ENCODE measurements at places on chromosomes 12 and 14.
A peak's percentile ranks its signal among the peaks of the same experiment; 100 is the strongest.

DNA sequence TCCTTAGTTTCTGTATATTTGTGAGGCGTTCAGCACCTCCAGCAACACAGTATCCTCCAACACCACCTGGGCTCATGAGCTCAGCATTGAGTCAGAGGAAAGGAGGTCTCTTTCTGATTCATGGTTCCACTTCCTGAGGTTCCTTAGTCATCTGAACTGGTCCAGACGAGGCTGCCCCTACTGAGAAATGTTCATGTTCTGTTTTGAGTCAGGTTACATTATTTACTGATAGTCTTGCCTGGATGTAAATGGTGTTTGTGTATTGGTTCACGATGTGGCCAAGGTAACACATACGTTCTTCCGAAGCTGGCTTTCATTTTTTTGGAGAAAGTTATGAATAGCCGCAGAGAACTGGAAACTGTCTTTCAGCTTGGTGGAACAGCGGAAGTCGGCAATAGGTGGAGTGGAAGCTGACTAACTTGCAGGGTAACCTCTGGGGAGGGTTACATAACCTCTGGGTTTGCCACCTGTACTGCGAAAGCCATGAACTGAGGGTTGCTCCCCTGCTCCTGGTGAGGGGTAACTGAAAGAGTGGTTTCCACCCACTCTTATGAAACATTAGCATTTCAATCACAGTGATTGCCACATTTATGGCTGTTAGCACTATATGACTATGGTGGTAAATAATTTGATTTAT, 42.2 kb upstream of the MANSC4 start:
- peaks cover 12% of the 10 kb centered on the region for H3K4me1 ChIP-seq
- peak overlapping the region; percentile 35 for H3K27ac ChIP-seq
- H3K36me3 ChIP-seq = no peaks in the 10 kb centered on the region
- peak; percentile 89 for DNase-seq
- H3K27me3 ChIP-seq = no peaks in the 10 kb centered on the region

- no peaks in the 10 kb centered on the region for H3K36me3 ChIP-seq
- H3K27ac ChIP-seq = no peak overlapping the region
- no peak overlapping the region for H3K4me3 ChIP-seq
- peaks cover 4% of the 10 kb centered on the region for H3K4me1 ChIP-seq
- DNase-seq = no peak
- H3K27me3 ChIP-seq = no peaks in the 10 kb centered on the region
Observed at GRCh38 chr12:66196806-66197205, 7.8 kb downstream of the IRAK3 start.

GRCh38 chr14:23237772-23238594, at the start of gene RNF212B:
TSS of gene RNF212B (plus strand) at chr14:23237936. CDS start at chr14:23240346, 2,410 bp downstream.
- peaks cover 2% of the 10 kb centered on the region for H3K27me3 ChIP-seq
- no peak within 1 kb of the TSS for H3K27ac ChIP-seq
- no peaks in the 10 kb centered on the region for H3K36me3 ChIP-seq

GRCh38 chr14:60356906-60357550, 108.0 kb downstream of the PPM1A start:
- H3K36me3 ChIP-seq = no peaks in the 10 kb centered on the region
- H3K4me3 ChIP-seq = no peak overlapping the region
- H3K27ac ChIP-seq = no peak overlapping the region
- H3K27me3 ChIP-seq = no peaks in the 10 kb centered on the region
- H3K4me1 ChIP-seq = no peaks in the 10 kb centered on the region
- no peak for DNase-seq

- H3K27me3 ChIP-seq = no peaks in the 10 kb centered on the region
- H3K4me1 ChIP-seq = peaks cover 15% of the 10 kb centered on the region
- DNase-seq = no peak
- no peak overlapping the region for H3K4me3 ChIP-seq
- H3K36me3 ChIP-seq = no peaks in the 10 kb centered on the region
Observed at GRCh38 chr12:124656947-124657434, 89.6 kb upstream of the NCOR2 start.

DNA sequence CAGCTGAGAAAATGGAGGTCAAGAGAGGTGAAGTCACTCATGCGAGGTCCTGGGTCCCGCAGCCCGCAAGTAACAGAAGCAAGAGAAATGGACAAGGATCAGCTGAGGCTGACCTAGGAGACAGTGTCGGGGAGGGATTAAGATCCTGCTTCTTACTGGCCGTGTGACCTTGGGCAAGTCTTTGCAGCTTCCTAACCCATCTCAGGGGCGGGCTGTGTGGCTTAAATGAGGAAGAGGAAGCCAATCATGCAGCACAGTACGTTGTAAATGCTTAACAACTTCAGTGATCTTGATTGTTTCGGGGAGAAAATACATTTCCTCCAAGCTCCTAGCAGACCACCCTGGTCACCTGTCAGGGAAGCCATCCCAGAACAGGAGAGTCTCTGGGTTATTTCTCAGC, 7.1 kb upstream of the PGF start:
- H3K4me1 ChIP-seq = peaks cover 15% of the 10 kb centered on the region
- no peaks in the 10 kb centered on the region for H3K36me3 ChIP-seq
- H3K4me3 ChIP-seq = no peak overlapping the region
- no peak for DNase-seq
- no peak overlapping the region for H3K27ac ChIP-seq

DNA sequence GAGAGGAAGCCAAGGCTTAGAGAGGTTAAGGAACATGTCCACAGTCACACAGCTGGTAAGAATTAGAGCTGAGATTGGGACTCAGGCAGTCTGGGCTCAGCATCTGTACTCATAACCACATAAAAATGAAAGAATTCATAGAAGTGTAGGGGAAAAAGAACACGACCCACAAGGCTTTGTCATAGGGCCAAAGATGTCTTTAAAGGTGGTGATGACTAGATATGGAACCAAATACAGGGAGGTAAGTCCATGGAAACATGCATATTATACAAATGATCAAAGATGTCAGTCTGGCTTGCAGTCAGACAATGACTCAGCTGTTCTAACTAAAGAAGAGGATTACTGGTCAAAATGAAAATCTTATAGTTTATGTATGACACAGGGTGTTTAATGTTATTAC, 7.2 kb upstream of the SSPN start:
- no peak overlapping the region for H3K27ac ChIP-seq
- H3K36me3 ChIP-seq = no peaks in the 10 kb centered on the region
- H3K27me3 ChIP-seq = no peaks in the 10 kb centered on the region
- no peak overlapping the region for H3K4me3 ChIP-seq
- peaks cover 13% of the 10 kb centered on the region for H3K4me1 ChIP-seq
- no peak for DNase-seq

GRCh38 chr12:5718680-5719079, 226.4 kb downstream of the ANO2 start:
- no peaks in the 10 kb centered on the region for H3K36me3 ChIP-seq
- H3K27ac ChIP-seq = no peak overlapping the region
- no peak for DNase-seq
- H3K27me3 ChIP-seq = no peaks in the 10 kb centered on the region
- no peaks in the 10 kb centered on the region for H3K4me1 ChIP-seq
- H3K4me3 ChIP-seq = no peak overlapping the region

- no peaks in the 10 kb centered on the region for H3K36me3 ChIP-seq
- no peak overlapping the region for H3K27ac ChIP-seq
- no peaks in the 10 kb centered on the region for H3K4me1 ChIP-seq
- no peak overlapping the region for H3K4me3 ChIP-seq
Observed at GRCh38 chr12:96094201-96094600, 58.8 kb upstream of the LTA4H start.

DNA sequence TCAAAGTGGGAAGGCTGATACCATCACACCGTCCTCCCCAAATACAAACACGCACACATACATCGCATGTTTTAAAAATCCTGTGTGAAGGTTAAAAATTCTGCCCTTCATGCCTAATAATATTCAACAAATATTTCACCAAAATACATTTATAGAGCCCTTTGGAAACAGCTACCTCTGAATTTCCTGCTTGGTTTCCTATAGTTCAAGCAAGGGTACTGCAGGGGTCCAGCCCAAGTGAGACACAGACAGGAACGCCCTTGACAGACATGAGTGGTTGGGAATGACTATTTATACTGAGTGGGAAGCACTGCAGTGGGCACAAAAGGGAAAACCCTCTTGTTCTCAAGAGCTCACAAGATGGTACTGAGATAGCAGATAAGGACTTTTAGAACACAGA, 51.0 kb downstream of the ST8SIA1 start:
- no peaks in the 10 kb centered on the region for H3K27me3 ChIP-seq
- no peak overlapping the region for H3K4me3 ChIP-seq
- H3K4me1 ChIP-seq = peaks cover 66% of the 10 kb centered on the region
- no peak for DNase-seq

DNA sequence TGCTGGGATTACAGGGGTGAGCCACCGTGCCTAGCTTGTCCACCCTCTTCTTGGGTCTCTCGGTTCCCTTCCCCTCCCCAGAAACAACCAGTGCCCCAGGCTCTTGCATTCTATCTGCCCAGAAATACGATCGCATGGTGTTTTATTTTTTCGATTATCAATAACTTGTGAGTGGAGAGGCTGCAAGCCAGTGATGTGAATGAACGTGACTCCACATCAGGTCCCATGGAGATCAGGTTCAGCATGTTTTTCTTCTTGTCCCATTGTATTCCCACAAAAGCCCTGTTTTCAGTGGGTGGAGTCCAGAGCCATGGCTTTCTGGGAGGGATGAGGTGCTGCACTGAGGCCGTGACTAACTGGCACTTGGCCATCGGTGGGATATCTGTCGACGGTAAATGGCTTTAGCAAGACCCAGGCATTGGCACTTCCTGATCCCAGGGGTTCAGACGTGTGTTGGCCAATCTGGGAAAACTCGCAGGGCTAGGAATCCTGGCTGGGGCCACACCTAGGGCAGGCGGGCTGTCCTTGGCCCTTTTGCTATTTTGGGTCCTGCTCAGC, 12.7 kb upstream of the HNF1A start:
- H3K4me3 ChIP-seq = no peak overlapping the region
- H3K36me3 ChIP-seq = no peaks in the 10 kb centered on the region
- H3K27me3 ChIP-seq = peaks cover 4% of the 10 kb centered on the region

- H3K4me3 ChIP-seq = peak overlapping the region; percentile 8
- H3K27me3 ChIP-seq = no peaks in the 10 kb centered on the region
- H3K4me1 ChIP-seq = peaks cover 13% of the 10 kb centered on the region
- DNase-seq = no peak
Observed at GRCh38 chr12:51441583-51441982, 17.0 kb downstream of the SLC4A8 start.

- H3K4me1 ChIP-seq = peaks cover 4% of the 10 kb centered on the region
- DNase-seq = no peak
- H3K27ac ChIP-seq = no peak overlapping the region
- H3K4me3 ChIP-seq = no peak overlapping the region
- no peaks in the 10 kb centered on the region for H3K27me3 ChIP-seq
Observed at GRCh38 chr12:52414936-52415335, 8.8 kb upstream of the KRT82 start.

GRCh38 chr12:63999853-64000252, 155.4 kb downstream of the SRGAP1 start:
- peaks cover 6% of the 10 kb centered on the region for H3K4me1 ChIP-seq
- no peaks in the 10 kb centered on the region for H3K27me3 ChIP-seq
- peaks cover 3% of the 10 kb centered on the region for H3K36me3 ChIP-seq
- DNase-seq = no peak
- no peak overlapping the region for H3K27ac ChIP-seq

DNA sequence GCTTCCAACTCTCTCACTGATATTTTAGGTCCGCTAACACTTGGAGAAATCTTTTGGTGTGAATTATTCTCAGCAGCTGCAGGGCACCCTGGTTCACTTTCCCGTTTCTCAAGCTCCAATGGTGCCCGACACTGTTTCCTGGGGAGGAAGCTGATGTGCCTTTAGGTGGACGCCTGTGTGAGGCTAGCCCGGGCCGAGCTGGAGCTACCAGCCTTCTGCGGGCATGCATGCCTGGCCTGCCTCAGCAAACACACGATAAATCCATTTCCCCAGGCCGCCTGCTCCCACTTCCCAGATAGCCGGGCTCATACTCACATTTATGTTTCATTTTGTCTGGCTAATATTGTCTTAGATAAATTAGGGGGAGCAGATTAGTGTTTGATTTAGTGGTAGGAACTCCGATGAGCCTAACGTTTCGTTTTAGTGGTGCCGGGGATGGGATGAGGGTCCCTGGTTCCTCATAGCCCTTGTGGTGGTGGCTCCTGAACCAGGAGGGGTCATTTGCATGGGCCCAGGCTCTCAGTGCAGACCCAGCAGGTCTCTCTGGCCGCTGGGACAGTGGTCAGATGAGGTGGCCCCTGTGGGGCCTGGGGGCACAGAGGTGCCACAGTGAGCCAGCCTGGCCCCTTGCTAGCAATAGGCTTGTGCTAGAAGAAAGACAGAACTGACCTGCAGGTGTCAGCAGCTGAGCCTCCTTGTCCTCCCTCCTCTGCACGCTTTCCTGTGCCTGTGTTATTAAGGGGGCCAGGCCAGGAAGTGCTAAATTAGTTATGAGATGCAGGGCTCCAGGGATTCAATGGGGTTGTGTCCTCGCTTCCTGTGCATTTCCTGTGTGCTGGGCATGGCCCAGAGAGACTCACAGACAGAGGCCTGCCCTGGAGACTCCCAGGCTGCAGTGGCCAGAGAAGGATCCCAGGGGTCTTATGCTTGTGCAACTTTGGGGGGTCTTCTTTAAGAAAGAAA, 88.3 kb downstream of the KIF26A start:
- H3K27ac ChIP-seq = no peak overlapping the region
- no peaks in the 10 kb centered on the region for H3K4me1 ChIP-seq
- H3K27me3 ChIP-seq = no peaks in the 10 kb centered on the region
- no peak for DNase-seq

DNA sequence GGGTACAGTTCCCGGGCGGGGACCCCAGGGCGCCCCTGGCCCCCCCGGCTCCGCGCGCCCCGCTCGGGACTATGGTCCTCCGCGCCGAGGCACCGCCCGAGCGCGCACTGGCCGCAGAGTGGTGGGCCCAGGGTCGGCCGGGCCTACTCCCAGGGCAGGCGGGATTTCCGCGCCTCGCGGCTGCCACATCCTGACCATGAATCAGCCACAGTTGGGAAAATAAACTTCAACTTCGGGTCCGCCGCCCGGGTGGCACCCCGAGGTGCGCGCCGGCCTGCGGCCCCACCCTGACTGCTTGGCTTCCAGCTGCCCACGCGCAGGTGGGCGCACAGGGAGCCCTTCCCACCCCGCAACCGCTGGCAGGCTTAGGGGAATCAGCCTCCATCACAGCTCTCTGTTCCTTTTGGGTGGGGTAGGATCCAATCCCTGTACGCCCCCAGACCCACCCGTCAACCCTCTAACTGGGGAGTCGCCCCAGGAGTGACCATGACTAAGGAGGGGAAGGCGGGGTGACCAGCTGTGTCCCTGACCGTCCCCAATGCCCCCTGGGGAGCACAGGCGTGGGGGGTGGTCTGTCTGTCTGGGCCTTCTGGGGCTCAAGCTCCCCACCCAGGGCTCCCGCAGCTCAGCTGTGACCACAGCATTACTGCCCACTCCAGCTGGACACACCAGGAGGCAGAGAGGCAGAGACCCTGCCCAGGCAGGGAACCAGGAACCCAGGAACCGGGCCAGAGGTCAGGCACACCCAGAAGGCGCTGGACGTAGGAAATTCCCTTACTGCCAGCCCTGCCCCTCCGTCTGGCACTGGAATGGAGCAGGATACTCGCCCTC, 678 bp downstream of the INF2 start:
- peak overlapping the region; percentile 91 for H3K4me3 ChIP-seq
- peaks cover 20% of the 10 kb centered on the region for H3K4me1 ChIP-seq
- DNase-seq = peak; percentile 97
- peak overlapping the region; percentile 61 for H3K27ac ChIP-seq
- no peaks in the 10 kb centered on the region for H3K36me3 ChIP-seq

- H3K27ac ChIP-seq = no peak overlapping the region
- DNase-seq = no peak
- H3K4me3 ChIP-seq = no peak overlapping the region
- H3K36me3 ChIP-seq = no peaks in the 10 kb centered on the region
- H3K27me3 ChIP-seq = peaks cover 11% of the 10 kb centered on the region
- H3K4me1 ChIP-seq = no peaks in the 10 kb centered on the region
Observed at GRCh38 chr12:99976762-99977161, 8.0 kb downstream of the ANKS1B start.
